ENCODE measurements at places on chromosomes 1 and 21. TPM values are rescaled to one million over a fixed set of nuclear protein-coding genes. Genes with fewer than 3 reads are reported as not detected.
A peak's percentile ranks its signal among the peaks of the same experiment; 100 is the strongest.

- DNase-seq, result no peak
Measured at GRCh38 chr1:119715542-119715941, 3.8 kb downstream of the PHGDH start.

DNA sequence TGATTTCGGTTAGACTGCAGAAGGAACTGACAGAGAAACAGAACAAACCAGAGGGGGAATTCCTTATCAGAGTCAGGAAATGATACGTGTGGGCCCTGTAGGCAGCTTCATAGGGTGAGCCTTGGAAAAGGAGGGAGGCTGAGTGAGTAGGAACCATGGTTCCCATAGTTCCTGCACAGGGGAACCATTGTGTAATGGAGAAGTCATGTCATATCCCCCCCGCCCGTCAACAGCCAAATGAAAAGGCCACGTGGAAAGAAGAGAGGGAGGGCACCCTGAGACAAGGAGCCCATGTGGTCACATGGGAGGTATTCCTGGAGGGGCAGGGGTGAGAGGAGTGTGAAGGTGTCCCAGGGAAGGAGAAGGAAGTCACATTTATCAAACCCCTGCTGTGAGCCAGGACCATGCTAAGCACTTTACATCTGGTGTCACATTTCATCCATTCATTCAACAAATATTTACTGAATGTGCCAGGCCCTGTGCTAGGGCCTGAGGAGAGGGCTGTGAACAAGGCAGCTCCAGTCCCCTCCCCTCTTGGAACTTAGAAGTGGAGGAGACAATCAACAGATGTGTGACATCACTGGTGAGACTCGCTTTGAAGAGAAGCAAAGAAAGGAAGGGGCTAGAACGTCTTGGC is 15.7 kb upstream of the FGR start:
- no peak for DNase-seq

DNA sequence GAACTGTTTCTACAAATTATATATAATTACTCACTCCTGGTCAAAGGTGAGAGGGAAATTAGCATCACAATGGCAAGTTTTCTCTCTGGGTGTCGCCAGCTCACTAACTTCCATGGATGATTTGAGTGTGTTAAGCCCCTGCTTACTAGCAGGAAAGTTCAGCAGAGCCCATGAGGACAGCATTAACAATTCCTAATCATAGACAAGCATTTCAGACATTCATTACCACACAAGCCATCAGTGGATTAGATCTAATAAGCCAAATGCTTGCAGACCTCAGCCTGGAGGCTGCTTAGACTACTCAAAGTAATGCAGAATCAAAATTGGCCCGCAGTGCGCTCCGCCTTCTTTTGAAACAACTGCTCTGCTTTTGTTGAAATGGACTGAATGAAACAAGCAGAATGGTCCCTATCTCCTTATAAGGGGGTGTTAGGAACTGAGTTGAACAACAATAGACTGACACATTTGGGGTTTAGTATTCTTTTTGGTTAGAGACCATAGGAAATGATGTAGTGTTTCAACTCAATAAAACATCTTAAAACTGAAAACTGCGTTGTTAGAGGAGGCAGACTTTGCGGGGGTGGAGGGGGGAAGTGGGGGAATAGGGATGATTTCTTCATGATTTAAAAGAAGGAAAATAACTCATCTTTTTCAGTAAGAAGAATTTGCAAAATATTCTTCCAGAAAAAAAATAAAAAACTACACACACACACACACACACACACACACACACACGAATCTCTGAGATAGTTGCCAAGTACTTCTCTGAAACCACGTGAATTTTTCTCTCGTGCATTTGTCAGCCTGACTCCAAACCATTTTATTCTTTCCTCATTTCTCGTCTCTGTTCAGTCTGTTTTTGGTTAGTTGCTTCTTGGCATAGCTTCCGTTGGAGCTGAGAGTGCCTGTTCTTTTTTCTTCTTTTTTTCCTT is 54.6 kb downstream of the GORAB start:
- no peak for DNase-seq

GRCh38 chr21:45285266-45285931 is 2.3 kb downstream of the POFUT2 start:
- DNase-seq, result no peak

DNA sequence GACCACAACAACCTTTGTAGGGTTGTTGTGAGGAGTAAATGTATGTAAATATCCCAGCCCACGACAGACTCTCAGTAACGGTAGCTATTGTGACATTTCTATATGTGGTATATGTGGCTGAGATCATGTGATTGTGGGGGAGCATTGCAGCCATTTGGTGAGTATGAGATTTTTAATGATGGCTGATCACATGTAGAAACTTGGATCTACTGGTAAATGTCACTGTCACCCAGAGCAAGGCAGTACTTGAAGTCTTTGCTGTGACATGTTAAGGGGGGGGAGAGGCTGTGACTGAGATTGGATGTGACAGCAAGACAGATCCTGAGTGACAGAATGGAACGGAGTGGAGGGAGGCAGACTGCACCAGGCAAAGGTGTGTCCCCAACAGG is 23.9 kb upstream of the MEF2D start:
- peak; percentile 63 for DNase-seq

Gene RGS4
- total RNA-seq, result not detected

Gene AIRE
- 0.06 TPM for total RNA-seq

Gene IBA57
- total RNA-seq, result 6.8 TPM

Gene RPF1
- 29.7 TPM for total RNA-seq

Gene STYXL2
- not detected for total RNA-seq
